NCI-H510A treated with DMSO at 0.1 percent for 48 hours (cell line): ENCODE measurements at places on chromosomes 13 and 19.

GRCh38 chr19:14731200-14731599, 41.4 kb downstream of the ZNF333 start:
- no peak for DNase-seq

DNA sequence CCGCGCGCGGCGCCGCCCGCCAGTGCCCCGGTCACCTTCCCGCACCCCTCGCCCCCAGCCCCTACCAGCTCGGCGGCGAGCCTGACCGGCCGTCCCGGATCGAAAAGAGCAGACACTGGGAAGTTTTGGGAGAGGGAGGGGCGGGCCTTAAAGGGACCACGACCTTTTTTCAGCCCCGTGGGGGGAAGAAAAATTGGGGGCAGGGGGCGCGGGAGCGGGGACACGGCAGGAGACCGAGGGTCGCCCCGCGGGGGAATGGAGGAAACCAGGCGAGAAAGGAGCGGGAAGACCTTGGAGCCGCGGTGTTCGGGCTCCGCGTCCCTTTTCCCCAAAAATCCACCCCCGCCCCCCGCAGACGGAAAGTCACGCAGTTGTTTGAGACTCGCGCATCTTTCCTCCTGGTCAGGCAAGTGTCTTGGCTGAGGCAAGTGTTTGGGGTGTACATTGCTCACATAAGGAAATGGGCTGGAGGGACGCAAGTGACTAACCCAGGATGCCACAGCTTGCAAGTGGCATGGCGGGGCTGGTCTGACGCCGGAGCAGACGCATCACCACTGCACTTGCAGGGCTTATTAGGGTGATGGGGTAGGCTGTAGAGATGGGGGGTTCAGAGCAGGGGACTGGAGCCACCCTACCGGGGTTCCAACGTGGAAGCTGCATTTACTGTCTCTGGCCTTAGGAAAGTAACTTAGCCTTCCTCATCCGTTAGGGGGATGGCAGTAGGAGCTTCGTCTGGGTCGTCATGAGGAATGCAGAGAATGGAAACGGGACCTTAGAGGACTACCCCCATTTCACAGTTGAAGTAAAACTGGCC, 2.7 kb upstream of the HNRNPL start:
- peak; percentile 20 for DNase-seq

GRCh38 chr13:20788312-20788711, 14.6 kb upstream of the EEF1AKMT1 start:
- DNase-seq = no peak

- DNase-seq = no peak
Measured at GRCh38 chr19:8821748-8822241, 10.3 kb downstream of the ZNF558 start.

DNA sequence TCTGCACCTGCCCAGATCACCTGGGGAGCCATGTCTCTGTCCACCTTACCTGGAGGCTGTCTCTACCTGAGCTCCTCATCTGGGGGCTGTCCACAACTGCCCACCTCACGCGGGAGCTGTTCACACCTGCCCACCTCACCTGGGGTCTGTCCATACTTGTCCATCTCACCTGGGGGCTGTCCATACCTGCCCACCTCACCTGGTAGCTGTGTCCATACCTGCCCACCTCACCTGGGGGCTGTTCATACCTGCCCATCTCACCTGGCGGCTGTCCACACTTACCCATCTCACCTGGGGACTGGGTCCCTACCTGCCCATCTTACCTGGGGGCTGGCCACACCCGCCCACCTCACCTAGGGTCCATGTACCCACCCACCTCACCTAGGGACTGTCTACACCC, 10.0 kb upstream of the CPAMD8 start:
- no peak for DNase-seq

DNA sequence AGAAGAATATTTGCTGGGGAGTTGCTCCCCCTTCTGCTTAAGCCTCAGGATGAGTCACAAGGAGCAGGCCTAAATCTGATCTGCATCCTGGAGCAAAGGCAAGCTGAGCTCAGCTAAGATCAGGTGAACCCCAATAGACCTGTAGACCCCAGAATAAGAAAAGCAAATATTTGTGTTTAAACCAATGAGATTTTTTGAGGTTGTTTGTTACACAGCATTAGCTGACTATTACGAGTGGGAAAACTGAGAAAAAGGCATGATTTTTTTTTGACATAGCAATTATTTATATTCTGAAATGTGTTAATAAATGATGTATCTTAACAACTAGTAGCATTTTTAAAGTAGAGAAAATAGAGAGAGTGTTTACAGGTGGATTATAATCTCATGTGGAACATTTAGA, 45.1 kb downstream of the ADGRE3 start:
- DNase-seq = no peak

DNA sequence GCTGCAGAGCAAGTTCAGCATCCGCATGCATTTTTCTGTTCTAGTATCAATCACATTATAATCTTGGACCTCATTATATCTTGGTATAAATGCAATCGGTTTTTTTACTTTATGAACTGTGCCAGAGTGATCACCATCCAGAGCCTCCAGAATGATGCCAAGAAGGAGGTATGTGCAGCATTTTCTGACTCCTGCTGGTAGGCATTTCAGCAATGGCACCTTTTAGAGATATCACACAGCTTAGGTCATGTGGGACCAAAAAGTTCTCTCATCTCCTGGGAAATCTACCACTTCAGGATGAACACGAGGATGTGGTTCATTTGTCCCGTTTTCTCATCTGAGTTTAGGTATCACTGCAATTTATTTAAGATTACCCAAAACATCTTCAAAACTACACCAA, 220.4 kb downstream of the VWA8 start:
- DNase-seq = no peak
